ENCODE measurements at places on chromosomes 7 and 10. TPM values are rescaled to one million over a fixed set of nuclear protein-coding genes. Genes with fewer than 3 reads are reported as not detected.

Gene CPXM2
- not detected for total RNA-seq

Gene MBLAC1
- 4.4 TPM for total RNA-seq

Gene EVX1
- total RNA-seq: 0.33 TPM

Gene DMBT1
- total RNA-seq: not detected

Gene GRB10
- total RNA-seq: 5.9 TPM

Gene ST7
- 5.4 TPM for total RNA-seq
